ENCODE measurements at places on chromosomes 7 and 10.

GRCh38 chr7:30563326-30563942 lies 31.2 kb upstream of the GARS1 start:
- no peak for DNase-seq

DNA sequence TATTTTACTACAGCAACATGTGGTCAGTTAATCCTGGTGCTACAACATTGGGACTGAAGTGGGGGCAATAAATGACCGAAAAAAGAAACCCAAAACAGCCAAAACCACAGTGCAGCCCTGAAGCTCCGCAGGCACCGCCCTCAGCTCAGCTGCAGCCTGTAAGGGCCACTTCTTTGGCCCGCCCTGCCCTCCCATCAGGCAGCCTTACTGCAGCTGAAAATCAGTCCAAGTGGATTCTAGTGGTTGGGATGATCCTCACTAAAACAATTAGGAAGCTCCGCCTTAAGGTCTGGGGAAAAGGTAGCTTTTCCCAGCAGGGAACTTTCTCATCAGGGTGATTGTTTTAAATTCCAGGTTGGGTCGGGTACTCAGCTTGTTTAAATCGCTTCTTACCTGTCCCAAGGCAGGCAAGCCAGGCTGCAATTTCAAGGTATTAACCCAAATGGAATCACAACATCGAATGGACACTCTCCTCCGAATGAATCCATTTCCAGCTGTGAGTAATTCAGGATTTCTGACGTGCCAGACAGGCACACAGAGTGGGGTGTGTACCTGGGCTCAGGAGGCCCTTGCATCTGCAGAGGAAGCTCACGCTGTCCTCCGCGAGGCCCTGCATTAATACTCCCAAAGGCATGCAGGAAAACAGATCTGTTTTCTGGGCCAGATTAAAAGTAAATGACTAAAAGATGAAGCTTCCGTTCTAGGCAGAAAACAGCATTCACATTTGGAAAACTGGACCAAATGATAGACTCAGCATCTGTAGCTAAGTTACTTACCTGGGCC lies 104.3 kb downstream of the CREB5 start:
- no peak for DNase-seq

DNA sequence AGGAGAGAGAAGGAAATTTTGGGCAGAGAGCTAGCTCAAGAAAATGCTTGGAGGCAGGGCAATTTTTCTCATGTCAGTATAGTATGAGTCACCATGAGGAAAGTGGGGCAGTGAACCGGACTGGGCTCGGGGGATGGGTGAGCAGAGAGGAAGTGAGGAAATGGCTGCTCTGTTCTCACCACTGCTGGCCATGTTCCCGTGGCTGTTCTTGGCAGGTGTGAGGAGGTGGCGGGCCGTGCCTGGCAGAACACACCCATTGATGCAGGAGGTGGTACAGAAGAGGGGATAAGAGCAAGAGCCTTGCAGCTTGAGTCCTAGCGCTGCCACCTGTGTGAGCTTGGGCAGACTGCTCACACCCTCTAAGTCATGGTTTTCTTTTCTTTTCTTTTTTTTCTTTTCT lies 304.4 kb upstream of the LYZL1 start:
- DNase-seq = no peak

DNA sequence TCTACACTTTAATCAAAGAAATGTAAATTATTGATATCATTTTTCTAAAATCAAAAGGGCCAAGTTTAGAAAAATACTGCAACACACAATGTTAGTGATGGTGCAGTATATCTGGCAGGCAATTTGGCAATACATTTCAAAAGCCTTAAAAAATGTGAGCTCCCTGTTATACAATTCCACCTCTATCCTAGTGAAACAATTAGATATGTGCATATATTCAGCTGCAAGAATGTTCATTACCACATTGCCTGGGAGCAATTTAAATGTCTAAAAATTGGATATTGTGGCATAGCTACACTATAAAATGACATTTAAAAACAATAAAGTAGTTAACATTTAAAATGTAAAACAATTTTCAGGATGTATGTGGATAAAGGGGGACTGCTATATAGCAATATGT lies 10.1 kb upstream of the ERVW-1 start:
- DNase-seq = no peak

DNA sequence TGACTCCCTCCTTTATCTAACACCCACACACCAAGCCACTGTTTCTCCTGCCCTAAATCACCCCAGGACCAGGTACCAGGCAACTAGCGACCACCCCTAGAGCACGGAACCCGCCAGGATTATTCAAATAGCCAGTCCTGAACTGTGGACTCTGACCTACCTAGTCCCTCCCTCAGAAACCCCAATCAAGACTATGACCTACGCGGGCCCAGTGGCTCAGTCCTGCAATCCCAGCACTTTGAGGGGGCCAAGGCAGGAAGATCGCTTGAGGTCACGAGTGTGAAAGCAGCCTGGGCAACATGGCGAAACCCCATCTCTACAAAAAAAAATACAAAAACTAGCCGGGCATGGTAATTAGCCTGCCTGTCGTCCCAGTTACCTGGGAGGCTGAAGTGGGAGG lies 232.8 kb upstream of the FOXK1 start:
- DNase-seq = no peak

DNA sequence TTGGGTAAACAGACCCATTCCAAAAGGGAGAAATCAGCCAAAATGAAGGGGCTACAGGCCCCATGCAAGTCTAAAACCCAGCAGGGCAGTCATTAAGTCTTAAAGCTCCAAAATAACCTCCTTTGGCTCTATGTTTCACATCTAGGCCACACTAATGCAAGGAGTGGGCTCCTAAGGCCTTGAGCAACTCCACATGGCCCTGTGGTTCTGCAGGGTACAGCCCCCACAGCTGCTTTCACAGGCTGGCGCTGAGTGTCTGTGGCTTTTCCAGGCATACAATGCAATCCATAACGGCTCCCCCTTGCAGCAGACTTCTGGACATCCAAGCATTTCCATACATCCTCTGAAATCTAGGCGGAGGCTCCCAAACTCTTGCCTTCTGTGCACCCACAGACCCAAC lies 9.0 kb downstream of the TMEM243 start:
- DNase-seq = no peak

Data from Jurkat, Clone E6-1 (cell line).